Stimulated activated CD4-positive, alpha-beta T cell treated with anti-CD3 and anti-CD28 coated beads, Interleukin-2, amount 100 ng/mL, for 48 hours (primary cell): ENCODE measurements at places on chromosomes 12 and 14.

DNA sequence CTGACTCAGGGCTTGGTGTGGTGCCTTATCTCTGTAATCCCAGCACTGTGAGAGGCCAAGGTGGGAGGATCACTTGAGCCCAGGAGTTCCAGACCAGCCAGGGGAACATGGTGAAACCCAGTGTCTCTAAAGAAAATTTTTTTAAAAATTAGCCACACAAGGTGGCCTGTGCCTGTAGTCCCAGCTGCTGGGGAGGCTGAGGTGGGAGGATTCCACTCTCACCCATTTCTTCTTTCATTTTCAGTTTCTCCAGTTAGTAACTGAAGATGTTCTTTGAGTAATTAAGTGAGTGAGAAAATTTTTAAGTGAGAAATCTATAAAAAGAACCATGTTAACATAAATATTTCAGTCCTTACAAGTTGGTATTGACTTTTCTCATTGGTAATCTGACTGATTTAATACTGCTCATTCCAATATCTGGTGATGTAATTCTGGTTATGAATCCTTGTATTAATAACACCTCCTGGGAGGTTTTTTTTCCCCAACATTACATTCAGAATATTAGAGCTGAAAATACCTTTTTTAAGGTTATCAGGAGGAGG lies 6.1 kb downstream of the METTL3 start:
- no peak for DNase-seq

DNA sequence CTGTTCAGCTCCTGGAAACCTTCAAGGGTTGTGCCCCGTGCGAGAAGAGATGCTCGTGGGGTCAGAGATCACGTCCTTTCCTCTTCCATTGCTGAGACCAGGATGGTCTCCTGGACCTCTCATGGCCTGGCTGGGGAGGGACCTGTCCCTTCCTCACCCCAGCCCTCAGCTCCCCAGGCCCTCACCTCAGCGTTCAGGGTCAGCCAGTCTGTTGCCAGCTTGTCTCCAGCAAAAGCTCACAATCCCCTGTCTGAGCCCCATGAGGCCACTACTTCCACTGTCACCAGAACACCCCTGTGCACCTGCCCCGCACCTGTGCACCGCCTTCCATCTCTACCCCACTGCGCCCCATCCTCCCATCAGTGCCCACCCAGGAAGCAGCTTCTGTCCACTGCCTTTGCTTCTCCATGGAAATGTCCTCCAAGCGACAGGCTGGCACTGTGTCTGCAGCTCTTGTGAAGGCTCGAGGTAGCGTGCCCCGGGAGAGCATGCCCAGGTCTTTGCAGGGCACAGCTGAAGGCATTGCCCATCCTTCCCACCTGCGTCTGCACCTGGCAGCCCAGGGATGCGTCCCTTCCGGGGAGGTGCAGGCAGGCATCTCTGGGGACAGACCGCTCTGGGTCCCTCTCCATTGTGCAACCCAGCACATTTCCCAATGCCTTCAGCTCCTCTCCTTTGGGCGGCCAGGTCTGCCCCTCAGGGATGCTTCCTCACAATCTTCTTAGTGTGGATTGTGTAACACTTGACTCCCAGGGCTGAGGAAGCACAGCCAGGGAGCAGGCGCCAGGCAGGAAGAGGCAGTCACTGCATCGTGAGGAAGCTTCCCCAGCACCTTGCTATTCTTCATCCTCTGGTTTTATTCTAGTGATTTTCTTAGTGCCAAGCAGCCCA lies 179.6 kb downstream of the ADGRD1 start:
- no peak for DNase-seq

DNA sequence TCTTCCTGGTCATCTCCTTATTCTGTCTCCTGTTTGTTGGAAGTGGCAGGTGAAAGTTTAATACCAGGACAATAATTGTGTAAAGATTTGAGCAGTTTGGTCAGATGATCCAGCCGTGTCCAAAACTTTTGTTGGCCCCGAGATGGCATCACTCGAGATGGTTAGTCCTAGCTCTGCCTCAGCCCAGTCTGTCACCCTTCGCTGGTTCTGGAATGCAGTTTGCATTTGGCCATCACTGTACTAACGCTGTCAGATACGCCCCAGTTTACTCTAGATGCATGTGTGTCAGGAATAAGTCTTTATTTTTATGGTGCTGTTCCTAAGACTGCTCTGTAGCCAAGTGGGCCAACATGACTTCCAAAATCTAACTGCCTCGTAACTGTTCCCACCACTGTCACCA lies 79.6 kb downstream of the MOK start:
- DNase-seq = no peak

- no peak for DNase-seq
These were observed 8.9 kb downstream of the TGFB3 start for GRCh38 chr14:75972801-75973421.

- no peak for DNase-seq
These were observed 28.7 kb downstream of the NPAS3 start for GRCh38 chr14:32967421-32967820.

DNA sequence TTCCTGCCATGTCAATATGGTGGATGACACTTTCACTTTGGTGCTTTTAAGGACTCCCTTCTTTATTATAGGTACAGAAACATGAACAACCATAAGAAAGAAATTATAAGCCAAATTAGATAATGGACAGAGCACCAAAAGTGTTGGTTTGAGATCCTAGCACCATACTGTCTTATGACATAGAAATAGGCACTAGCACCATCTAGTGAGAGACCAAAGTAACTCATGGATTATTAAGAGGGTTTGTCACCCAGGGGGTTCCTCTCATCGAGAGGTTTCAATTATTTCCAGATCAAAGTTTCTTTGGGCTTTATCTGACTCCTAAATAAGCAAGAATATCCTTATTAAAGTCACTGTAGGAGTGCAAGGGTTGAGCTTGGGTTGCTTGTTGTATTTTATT lies 153.0 kb upstream of the DIO2 start:
- no peak for DNase-seq
